ENCODE measurements at places on chromosomes 3 and 15.

DNA sequence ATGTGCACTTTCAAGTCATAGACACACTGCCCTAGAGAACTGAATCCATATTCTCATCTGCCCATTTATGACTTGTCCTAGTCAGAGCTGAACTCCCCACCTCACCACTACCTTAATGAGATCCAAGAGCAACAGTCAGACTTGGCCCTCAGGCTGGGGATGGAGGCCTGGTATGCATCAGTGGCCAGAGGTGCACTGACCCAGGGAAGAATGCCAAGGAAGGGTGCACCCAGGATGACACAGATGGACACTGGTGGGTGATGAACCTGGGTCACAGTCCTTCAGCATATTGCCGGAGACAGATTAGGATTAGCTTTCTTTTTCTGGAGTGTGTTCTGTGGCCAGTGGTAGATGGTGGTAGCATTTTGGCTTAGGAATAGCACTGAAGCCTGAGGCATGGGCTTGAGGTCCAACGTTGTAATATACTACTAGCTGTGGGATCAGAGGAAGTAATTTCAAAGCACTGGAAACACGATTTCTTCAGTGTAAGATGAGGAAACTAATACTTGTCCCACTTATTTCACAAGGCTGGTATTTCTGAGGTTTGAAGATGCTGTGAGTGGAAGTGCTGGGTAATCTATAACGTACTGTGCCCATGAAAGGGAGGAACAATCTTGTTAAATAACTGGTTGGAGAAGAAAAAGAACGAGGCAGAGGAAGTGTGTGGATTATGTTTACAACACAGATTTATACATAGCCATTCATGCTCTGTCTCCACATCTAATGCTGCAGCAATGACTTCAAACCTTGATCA, 265.0 kb downstream of the THRB start:
- DNase-seq: no peak

GRCh38 chr3:123432832-123433523, 15.9 kb downstream of the ADCY5 start:
- no peak for DNase-seq

DNA sequence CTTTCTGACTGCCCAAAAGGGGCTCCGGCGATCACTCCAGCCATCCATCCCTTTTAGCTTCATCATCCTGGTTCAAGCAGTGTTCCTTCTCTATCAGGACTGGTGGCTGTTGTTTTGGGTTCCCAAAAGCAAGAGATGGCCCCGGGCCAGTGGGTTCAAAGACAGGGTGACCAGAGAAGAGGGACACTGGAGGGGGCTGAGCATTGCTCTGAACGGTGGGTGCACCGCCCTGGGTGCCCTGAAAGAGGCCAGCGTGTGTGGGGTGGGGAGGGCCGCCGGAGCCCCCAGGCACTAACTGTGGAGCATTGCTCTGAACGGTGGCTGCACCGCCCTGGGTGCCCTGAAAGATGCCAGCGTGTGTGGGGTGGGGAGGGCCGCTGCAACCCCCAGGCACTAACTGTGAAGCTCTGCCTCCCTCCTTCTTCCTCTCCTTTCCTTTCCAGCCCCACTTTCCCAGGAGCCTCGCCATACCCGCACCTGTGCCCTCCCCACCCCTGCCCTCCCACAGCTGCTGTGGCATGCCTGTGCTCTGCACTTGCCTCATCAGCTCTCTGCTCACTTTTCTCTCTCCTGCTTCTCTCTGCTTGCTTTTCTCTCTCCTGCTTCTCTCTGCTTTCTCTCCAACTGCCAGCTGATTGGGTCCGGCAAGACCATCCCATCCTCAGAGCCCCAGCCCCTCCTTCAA, 37.4 kb upstream of the OR4F6 start:
- DNase-seq: no peak

GRCh38 chr3:71684757-71685386, 40.3 kb downstream of the EIF4E3 start:
- DNase-seq: no peak

GRCh38 chr3:33144433-33144832, 30.6 kb downstream of the CRTAP start:
- no peak for DNase-seq

DNA sequence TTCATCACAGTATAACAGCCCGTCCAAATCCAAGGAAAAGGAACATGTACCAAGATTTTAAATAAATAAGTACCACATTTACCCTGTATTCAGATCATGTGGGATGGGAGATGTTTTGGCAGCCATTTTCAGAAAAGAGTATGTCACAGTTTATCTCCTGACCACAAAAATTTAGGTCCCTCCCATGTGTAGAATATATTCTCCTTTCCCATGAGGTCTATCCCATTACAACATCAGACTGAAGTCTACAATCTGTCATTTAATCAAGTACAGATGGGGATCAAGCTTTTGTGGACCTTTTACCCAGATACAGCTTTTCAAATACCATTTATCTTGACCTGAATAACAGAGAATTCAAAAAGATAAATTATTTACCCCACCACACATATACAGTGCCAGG, 444.5 kb downstream of the PLOD2 start:
- no peak for DNase-seq

- DNase-seq: no peak
These were observed 502 bp downstream of the NR1D2 start for GRCh38 chr3:23945663-23945912.

GRCh38 chr3:87625876-87626275, 349.5 kb upstream of the POU1F1 start:
- no peak for DNase-seq

DNA sequence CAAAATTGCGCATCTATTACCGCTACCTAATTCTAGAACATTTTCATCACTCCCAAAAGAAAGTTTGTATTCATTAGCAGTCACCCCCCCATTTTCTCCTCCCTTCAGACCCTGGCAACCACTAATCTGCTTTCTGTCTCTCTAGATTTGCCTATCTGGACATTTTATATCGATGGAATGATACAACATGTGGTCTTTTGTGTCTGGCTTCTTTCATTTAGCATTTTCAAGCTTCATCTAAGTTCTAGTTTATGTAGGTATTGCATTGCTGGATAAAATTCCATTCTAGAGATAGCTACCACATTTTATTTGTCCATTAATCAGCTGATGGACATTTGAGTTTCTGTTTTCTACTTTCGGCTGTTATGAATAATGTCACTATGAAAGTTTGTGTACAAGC, 38.4 kb downstream of the SLMAP start:
- no peak for DNase-seq

DNA sequence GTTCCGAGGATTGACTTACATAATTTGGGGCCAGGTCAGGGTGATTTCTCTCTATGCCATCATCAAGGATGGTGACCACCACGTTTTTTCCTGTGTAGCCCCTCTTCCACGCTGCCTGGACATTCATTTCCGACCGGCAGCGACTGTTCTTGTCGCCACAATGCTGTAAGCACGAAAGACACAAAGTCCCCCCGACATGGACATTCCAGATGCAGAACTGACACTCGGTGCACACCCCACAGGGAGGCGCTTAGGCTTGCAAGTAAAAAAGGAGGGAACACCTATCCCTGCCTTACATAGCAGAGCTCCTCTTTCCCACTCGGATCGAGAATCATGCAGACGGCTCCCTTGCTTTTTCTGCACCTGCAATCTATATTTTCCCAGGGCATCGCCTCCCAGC, 58.2 kb downstream of the PCSK6 start:
- no peak for DNase-seq

GRCh38 chr15:74364936-74365597, 2.4 kb downstream of the CYP11A1 start:
- DNase-seq: no peak

DNA sequence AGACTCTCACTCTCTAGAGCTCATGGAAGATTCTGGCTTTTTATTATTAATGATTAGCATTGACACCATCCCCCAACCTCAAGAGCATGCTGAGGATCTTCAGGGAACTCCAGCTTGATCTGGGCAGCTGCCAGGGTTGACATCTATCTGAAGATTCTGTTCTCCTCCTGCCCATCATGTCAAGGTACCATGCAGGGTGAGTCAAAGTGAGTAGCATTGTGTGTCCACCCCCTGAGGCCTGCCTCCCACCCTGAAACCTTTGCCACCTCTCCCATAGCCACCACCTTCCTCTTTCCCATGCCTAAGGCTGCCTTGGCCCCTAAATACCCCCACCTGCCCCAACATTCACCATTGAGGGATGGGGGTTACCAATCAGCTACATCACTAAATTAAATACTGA, 70.1 kb upstream of the SLCO3A1 start:
- no peak for DNase-seq
